ENCODE measurements at places on chromosomes 2 and 18.

DNA sequence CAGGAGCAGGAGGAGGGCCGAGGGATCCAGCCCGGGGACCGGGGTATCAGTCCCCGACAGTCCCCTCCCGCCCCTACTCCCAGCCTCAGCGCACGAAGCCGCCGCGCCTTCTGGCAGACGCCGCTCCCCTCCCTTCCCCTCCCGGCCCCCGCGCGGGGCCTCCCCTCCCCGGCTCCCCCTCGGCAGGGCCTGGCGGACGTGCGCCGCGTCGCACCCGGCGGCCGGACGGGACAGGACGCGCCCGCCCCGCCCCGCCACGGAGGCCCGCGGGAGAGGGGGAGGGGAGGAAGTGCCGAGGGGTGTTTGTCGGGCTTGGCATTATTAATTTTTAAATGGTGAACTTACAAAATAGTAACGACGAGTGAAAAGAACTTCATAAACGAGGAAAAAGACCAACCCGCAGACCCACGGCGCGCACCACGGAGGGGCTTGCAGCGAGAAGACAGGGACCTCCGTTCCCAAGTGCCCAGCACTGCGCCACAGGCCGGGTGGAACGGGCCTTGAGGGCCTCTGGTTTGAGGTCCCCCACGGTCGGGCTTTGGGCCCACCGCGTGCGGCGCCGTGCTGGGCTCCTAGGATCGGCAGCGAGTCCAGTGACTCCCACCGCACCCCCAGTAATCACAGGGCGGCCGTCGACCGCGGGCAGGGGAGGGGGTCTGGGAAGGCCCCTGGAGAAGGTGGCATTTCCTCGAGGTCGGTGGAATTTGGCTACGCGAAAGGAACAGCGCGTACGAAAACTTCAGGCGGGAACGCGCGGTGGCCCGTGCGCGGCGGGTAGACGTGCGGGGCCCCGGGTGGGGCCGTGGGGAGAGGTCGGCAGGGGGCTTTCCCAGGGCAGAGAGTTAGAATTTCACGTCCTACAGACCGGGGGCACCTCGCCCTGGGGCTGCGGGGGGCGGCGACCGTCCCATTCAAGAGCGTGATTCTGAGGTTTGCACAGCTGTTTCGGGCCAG, 954 bp upstream of the CTDSP1 start:
- DNase-seq = no peak

DNA sequence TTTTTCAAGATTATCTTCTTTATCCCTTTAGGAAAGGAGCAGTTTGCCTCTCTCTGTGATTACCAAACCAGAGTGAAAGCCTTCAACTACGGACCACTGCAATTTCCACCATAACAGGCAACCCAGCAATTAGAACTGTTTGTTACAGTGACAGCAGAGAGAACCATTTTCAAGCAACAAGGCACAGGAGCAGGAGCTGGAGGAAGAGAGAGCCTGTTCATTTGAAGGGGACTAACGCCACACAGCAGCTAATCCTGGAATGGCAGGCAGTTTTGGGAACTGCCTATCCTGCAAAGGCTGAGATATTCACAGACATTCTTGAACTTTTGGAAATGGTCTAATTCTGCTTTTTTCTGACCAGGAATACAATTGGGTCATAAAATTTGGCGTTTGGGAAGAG, 1541.9 kb upstream of the PIK3C3 start:
- DNase-seq = no peak

DNA sequence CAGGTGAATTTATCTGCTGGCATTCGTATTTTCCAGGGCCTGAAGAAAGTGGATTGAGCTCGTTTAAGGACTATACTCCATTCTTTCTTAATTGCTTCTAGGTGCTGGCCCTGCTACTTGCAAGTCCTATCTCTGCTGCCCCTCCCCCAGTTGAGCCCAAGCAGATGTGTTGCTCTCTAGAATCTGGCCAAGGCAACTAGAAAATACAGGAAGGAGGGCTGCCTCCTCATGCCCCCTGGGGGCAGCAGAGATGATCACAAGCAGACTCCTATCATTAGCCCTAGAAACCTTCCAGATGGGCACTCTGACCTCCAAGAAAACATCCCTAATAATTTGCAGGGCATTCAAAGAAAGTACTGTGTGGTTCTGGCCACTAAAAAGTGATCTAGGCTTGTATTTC, 72.5 kb upstream of the CYP26B1 start:
- DNase-seq = no peak

DNA sequence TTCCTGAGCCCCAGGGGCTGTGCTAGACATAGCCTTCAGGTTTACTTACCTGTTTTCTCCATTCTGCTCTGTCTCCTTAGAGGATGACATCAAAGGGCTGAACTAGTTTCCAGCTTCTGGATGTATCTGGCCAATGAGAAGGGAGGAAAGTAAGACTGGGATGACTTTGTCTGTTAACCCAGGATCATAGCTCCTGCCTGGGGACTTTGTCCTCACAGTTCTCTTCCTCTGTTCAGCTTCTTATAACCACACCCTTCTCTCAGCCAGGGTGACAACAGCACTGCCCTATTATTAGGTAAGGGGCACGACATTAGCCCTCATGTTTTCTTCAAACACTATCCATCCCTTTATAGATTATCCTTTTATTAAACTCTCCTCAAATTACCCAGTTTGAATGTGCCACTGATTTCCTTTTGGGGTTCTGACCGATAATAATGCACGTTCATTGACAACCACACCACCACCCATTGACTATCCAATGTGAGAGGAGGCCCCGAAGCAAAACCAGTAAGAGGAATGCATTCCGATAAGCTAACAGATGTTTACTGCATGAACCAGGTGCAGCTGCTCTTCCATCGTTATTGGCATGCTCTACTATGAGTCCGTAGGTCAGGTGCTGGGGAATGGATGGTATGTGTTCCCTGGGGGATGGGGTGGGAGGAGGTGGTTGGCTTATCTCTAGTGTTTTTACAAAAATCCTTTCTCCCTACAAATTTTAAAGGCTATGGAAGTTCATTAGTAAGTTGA, 23.5 kb downstream of the TSN start:
- no peak for DNase-seq

- DNase-seq = no peak
Measured at GRCh38 chr18:27808683-27809082, 368.2 kb downstream of the CDH2 start.

DNA sequence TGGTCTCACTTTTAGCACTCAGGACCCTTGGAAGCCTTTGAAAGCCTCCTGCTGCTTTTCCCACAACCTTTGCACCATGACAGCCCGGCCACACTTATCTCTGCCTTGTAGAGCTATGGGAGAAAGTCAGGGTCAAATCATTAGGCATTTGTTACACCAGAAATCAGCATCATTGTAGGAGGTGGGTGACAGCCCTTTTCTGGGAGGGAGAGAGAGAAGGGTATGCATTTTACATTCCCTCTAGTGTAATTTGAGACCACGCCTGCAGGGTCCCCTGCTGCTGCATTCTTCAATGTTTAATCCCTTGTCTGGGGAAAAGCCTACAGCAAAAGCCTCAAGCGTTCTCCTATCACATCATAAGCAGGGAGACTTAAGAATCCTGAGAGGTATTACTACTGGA, 766.8 kb upstream of the FAM98A start:
- no peak for DNase-seq

GRCh38 chr2:121372082-121372481, 87.1 kb upstream of the TFCP2L1 start:
- DNase-seq = no peak

- no peak for DNase-seq
Measured at GRCh38 chr2:54546923-54547720, 91.0 kb downstream of the SPTBN1 start.

- no peak for DNase-seq
Measured at GRCh38 chr2:71788601-71789240, 335.4 kb downstream of the DYSF start.

- DNase-seq = no peak
Measured at GRCh38 chr2:30257266-30258214, 26.2 kb downstream of the LBH start.

DNA sequence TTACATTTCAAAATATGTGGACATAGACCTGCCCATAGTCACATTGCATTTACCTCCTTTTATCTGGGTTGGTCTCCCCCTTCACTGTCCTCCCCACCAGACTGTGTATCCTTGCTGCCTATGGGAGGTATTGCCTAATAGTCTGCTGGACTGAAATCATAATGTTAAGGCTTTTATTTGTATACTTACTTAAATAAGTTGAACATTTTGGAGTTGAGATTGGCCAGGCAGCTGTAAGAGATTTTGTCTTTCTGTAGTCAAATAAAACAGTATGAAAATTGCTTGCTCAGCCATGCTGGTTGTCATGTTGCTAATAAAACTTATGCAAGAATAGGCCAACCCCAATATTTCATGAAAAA, 280.9 kb downstream of the PTPRM start:
- DNase-seq = no peak

GRCh38 chr18:73768043-73768442, 379.6 kb downstream of the FBXO15 start:
- DNase-seq = no peak

DNA sequence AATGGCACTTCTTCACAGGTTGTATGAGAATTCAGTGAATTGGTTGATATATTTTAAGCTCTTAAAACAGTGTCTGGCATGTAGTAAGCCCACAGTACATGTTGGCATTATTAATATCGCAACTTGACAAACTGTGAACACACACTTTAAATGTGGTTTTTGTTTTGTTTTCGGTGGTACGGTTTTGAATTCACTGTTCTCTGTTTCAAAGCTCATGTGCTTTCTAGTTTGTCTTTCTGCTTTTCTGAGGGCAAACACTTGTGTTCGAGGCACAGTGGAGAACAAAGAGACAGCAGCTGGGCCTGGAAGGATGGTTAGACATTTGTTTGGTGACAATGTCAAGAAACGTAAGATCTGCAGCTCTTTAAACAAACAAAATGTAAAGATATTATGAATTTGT, 276.5 kb upstream of the MC4R start:
- DNase-seq = no peak

GRCh38 chr2:100767224-100767653, 52.7 kb upstream of the NPAS2 start:
- DNase-seq = no peak

GRCh38 chr2:241852981-241853631, 5.6 kb downstream of the PDCD1 start:
- DNase-seq = no peak

DNA sequence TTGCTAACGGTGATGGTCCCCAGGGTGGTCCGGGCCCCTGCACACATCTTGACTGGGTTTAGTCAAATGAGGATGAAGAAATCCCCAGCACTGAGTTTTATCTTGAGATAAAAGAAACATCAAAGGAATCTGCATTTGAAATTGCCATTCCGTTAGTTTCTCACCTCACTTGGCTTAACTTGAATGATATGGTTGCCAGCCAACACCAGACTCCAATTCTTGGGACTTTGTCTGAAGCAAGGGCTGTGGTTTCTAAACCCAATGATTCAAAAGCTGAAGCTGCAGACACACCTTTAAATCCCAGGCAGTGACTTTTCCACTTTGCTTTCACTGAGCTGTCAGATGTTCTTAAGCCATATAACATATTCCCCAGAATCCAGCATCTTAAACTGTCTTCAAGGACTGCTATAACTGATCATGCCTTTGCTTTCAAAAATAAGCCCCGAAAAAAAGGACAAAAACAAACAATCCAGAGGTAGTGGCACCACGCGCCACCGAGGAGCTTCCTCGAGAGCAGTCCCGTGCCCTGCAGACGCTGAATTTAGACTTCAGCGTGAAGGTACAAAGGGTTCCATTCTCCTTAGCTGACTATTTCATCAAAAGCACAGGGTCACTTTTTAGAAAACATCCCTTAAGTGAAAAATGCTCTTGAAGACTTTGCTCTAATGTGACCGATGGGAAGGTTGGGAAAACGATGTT, 189.3 kb downstream of the HDAC4 start:
- DNase-seq = no peak

- DNase-seq = no peak
Measured at GRCh38 chr18:52897611-52898484, 557.9 kb downstream of the DCC start.

- DNase-seq = no peak
Measured at GRCh38 chr2:108454440-108454839, 5.4 kb downstream of the GCC2 start.

DNA sequence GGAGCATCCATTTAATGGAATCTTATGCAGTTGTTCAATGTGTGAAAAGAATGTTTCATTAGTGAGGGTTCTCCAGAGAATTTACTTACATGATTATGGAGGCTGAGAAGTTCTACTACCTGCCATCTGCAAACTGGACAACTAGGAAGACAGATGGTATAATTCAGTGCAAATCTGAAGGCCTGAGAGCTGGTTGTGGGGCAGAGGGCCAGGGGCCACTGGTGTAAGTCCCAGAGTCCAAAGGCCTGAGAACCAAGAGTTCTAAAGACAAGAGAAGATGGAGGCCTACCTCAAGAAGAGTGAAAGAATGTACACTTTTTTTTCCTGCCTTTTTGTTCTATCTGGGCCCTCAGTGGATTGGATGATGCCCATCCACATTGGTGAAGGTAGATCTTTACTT, 114.8 kb downstream of the DDX1 start:
- no peak for DNase-seq

GRCh38 chr2:189959450-189959849, 103.1 kb downstream of the MSTN start:
- DNase-seq = no peak

DNA sequence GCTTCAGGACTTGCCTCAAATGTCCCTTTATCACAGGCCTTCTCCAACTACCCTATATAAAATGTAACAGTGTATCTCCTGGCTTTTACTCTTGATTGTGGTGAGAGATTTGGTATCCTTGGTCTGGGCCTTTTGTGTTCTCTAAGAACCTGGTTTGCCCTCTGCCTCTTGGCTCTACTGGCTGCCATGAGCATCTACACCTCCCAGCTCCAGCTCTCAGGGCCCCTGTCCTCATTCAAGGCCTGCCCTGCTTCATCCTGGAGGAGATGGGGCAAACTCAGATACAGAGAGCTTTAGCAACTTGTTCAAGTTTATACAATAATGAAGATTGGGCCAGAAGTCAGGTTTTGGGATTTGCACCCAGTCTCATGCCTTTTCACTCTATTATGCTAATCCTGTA, 45.0 kb downstream of the QPCT start:
- no peak for DNase-seq

DNA sequence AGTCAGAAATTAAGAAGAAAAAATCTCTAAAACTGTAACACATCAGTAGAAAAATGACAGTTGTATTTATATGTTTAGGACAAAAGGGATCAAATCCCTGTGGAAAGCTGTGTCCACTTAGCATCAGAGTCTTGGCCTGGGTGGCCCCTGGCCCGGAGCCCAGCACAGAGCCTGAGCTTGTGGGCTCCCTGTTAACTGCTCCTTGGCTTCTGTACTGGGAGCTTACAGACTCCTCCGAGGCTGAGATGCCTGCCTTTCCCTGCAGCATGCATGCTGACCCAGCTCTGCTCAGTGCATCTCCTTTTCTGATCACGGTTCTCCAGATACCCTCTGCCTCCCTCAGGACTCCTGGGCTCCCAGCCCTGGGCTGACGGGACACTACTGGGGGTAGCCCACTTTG, 98.1 kb downstream of the DCDC2C start:
- DNase-seq = no peak

DNA sequence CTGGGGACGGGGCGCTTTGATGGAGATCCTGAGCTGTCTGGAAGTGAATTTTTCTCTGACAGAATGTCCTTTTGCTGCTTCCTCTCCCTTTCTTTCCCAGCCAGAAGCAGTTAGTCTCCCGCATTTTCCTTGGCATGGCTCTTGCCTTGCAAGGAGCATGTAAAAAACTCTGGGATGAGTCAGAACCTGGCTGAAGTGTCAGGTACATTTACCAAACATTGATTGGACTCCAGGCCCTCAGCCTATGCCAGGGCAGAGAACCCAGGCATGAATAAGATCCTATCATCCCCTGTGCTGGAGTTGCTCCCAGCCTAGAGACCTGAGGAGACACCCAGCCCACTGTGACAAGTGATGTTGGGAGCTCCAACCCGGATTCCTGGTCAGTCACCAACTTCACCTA, 21.6 kb downstream of the STON1 start:
- DNase-seq = no peak

GRCh38 chr2:204313256-204313655, 232.0 kb upstream of the PARD3B start:
- no peak for DNase-seq

Data from stimulated activated CD8-positive, alpha-beta memory T cell treated with anti-CD3 and anti-CD28 coated beads, Interleukin-15, amount 100 ng/mL, for 48 hours (primary cell).